GM18507 (cell line): ENCODE measurements at places on chromosomes 5 and 9.

DNA sequence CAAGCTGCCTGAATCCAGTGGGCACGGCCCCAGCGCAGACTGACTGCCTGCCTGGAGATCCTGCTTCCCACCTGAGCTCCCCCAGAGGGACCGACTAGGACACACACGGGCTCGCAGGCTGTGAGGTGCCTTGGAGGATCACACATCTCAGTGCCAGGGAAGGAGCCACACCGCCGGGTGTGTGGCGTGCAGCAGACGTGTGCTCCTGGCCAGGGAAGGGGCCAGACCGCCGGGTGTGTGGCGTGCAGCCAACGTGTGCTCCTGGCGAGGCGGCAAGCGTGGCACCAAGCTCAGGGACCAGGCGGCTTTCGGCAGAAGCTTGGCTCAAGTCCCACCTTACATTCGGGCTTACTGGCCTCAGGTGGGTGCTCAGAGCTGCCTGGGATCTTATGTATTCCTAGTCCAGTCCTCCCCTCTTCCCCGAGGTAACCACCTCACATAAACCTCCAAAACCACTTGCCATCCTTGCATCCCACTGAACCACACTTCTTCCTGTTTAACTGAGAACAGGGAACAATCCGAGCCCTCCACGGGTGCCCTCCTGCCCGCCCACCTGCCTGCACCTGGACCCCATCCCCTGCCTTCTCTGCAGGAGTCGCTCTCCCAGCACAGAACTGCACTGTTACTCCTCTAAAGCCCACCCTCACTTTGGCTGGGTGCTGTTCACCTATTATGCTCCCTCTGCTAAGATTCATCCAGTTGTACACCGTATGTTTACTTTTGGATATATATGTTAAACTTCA lies 22.4 kb upstream of the MRNIP start:
- no peak for DNase-seq

DNA sequence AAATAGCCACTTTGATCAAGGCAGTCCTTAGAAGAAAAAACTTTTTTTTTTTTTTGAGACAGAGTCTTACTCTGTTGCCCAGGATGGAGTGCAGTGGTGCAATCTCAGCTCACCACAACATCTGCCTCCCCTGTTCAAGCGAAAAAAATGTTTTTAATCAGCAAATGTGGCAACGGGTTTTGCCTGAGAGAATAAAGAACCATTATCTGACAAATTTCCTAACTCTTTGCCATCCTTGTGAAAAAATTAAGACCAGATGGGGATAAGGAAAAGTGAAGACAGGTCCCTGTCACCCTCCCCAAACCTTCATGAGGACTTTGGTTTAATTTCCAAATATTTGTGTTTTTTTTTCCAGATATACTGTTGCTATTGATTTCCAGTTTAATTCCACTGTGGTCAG lies 107.3 kb upstream of the SPOCK1 start:
- DNase-seq: no peak

GRCh38 chr9:78549711-78550110 lies 252.8 kb downstream of the PSAT1 start:
- no peak for DNase-seq

DNA sequence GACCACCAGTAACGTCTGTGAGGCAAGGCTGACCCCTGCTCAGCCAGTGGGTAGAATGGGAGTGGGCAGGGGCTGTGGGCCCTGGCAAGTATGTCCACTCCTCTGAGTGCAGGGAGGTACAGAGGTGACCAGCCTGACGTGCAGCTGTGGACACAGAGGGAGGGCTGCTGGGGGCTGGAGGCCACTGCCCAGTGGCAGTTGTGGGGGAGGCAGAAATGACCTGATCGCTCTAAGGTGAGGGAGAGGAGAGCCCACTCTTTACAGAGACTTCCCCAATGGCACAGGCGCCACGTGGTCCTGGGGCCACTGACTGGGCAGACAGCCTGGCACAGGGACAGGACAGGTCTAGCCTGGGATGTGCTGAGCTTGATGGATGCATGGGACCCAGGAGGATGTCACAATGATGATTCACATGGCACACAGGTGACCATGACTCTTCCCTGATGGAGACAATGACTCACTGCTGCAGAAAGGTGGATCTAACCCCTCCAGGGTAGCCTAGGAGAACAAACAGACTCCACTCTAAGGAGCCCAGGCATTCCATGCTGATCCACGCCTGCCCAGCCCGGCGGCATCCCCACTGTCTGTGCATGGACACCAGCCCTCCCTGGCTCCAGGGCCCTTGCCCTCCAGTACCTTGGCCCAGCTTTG lies 7.7 kb downstream of the LPCAT1 start:
- DNase-seq: no peak

DNA sequence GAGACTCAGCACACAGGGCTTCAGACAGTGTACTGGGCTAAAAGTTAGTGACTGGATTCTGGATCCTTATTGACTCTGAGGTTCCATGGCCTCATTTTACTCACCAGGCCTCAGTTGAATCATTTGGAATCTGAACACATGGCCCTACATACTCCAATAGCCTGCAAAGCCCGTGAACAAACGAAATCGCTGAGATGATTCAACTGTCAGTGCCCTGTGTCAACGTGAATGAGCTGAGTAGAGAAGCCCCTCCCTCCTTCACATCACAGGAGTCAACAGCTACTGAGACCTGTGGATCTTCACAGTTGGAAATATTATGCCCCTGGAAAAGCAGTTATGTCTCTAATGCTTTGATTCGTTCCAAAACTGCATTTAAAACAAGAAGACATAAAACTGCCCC lies 429.3 kb downstream of the GADD45G start:
- no peak for DNase-seq

GRCh38 chr5:124957063-124957462 lies 210.6 kb upstream of the ZNF608 start:
- DNase-seq: no peak
